ENCODE measurements at places on chromosomes 4 and X. TPM values are rescaled to one million over a fixed set of nuclear protein-coding genes. Genes with fewer than 3 reads are reported as not detected.

DNA sequence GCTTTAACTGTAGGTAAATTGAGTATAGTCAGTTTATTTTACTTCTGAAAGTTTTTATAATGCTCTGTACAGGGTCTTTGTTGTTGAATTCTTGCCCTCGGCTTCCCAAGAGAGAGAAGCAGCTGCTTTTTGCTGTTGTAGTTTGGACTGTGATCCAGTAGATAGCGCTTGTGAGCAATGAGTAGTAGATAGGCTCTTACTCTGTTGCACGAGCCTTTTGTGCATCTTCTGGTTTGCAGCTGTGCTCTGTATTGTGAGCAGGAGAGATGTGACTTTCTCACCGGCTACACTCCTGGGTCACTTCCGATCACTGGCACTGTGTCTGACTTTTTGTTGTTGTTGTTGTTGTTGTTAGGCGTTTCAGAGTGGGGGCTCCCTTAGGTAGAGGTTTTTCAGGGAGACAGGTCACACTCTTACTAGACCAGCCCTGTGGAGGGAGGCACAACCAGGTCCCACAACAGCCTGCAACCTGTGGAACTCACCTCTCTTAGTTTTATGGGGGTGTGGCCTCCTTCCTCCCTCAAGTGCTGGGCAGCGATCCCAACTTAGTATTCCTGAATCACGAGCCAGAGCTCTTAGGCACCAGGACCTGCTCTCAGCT, 822.1 kb upstream of the GALNTL6 start:
- DNase-seq: no peak

GRCh38 chr4:166903408-166903807, 330.9 kb downstream of the SPOCK3 start:
- DNase-seq: no peak

GRCh38 chrX:111411557-111411956, 435 bp downstream of the DCX start:
- DNase-seq: no peak

- no peak for DNase-seq
Observed at GRCh38 chrX:135520022-135520552, 373 bp upstream of the INTS6L start.

Gene ZNF157
- total RNA-seq: 0.54 TPM

Gene RTL3
- not detected for total RNA-seq

Measured in hematopoietic multipotent progenitor cell (in vitro differentiated cells).